ENCODE measurements at places on chromosomes 2 and 18. TPM values are rescaled to one million over a fixed set of nuclear protein-coding genes. Genes with fewer than 3 reads are reported as not detected.

The CCDC148 gene
- 1.0 TPM for total RNA-seq

The DLX1 gene
- 12.2 TPM for total RNA-seq

The MROH2A gene
- total RNA-seq: not detected

The FBXO36 gene
- 1.8 TPM for total RNA-seq

- no peak for DNase-seq
Observed at GRCh38 chr2:16487686-16488085, 177.9 kb downstream of the CYRIA start.

DNA sequence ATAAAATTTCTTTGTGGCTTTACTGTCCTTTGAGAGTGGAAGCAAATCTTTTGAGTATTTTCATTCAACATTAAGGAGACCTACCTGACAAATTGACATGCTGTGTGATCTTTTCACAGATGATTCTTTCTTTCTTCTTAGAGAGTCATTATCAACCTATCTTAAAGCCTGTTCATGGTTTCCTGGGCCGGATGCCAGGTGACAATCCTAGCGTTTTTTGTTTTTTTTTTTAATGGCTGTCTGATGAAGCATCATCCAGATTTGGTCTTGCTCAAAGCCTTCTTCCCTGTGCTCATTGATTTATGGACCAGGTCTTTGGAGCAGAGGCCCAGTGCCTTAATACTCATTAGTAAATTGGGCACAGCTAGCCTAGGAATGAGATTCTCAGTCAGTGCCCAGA lies 9.8 kb upstream of the MGAT5 start:
- peak; percentile 20 for DNase-seq

- DNase-seq: no peak
Observed at GRCh38 chr2:229691631-229692030, 22.7 kb downstream of the DNER start.

DNA sequence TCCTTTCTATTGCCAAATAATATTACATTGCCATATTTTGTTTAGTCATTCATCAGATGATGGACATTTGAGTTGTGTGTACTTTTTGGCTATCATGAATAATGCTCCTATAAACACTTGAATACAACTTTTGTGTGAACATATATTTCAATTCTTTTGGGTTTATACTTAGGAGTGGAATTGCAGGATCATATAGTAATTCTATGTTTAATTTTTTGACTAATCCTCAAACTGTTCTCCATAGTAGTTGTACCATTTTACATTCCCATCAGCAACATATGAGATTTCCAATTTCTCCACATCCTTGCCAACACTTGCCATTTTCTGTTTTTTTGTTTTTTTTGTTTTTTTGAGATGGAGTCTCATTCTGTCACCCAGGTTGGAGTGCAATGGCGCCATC lies 87.2 kb downstream of the B3GNT2 start:
- no peak for DNase-seq

- DNase-seq: no peak
Observed at GRCh38 chr2:2000018-2000723, 255.9 kb upstream of the PXDN start.

- DNase-seq: no peak
Observed at GRCh38 chr2:23826771-23827170, 100.2 kb downstream of the ATAD2B start.

- DNase-seq: peak; percentile 66
Observed at GRCh38 chr2:134819334-134819733, 19.1 kb upstream of the ACMSD start.

All from HFFc6 (cell line).